Pulmonary artery endothelial cell (primary cell): ENCODE measurements at places on chromosomes 6 and 20. TPM values are rescaled to one million over a fixed set of nuclear protein-coding genes. Genes with fewer than 3 reads are reported as not detected.

GRCh38 chr20:3434232-3434631 lies 26.8 kb upstream of the DNAAF9 start:
- no peak for DNase-seq

DNA sequence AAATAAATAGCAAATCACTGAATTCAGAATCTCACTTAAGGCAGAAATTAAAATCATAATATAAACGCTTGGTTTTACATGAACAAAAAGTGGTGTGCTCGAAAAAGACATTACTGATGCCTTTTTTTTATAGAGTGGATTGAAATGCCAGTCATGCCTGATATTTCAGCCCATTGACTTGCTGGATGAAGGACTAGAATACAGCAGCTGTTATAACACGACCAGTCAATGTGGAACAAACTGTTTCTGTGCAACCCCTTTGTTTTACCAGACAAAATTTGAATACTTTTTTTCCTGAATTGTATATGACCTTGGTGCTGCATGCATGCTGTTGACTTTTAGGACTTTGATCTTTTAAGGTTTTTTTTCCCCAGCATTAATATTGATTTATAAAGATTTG lies 150.0 kb downstream of the QKI start:
- no peak for DNase-seq

- DNase-seq: peak; percentile 83
Measured at GRCh38 chr6:36350681-36351571, 14.2 kb upstream of the BNIP5 start.

DNA sequence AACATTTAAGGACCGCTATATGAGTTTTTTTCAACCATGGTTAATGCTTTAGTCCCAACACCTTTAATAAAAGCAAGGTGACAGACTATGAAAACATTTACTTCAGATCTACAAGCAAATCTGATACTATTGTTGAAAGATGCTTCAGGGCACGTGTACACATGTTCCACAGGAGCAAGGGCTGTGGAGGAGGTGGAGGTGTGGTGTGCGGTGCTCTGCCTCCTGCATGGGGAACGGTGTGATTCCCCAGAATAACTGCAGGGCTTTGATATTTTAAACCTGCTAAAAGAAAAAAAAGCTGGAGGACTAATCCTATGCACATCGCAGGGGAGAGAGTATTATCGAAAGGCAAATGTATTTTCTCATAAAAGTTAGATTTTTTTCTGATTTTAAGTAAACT lies 188.1 kb upstream of the CEP162 start:
- DNase-seq: no peak

- DNase-seq: no peak
Measured at GRCh38 chr20:51206032-51206662, 183.2 kb upstream of the KCNG1 start.

DNA sequence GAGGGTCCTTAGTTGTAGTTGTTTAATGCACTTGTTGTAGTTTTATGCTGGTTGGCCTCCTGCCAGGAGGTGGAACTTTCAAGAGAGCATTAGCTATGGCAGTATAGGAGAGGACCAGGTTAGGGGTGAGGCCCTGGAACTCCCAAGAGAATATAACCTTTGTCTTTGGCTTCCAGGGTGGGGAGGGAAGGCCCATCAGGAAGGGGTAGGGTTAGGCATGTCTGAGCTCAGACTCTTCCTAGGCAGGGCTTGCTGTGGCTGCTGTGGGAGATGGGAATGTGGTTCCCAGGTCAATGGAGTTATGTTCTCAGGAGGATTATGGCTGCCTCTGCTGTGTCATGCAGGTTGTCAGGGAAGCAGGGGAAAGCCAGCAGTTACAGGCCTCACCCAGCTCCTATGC lies 20.0 kb upstream of the GABRR1 start:
- DNase-seq: no peak

DNA sequence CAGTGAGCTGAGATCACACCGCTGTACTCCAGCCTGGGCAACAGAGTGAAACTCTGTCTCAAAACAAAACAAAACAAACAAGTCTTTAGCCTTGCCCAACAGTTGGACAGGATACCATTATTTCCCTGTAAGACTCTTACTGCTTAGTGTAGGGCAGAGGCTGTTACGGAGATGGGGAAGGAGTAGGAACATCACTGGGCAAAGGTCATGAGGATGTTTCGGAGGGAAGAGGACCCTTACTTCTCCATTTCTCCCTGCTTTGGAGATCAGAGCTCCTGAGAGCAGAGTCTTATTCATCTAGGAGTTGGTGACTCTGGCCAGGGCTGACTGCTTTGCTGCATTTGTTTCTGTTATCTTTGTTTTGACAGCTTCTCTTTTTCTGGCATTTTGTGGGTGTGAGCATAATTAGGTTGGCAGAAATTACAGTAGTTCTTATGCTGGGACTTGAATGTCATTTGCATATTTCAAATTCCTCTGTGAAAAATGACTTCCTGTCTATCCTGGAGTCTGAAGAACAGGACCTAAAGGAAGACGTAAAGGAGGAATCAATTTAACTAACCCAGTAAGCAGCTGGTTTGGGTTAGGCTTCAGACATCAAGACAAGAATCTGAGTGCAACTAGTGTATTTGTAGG lies 89.0 kb downstream of the CDS2 start:
- DNase-seq: peak; percentile 48

- DNase-seq: no peak
Measured at GRCh38 chr6:96794980-96795379, 42.3 kb downstream of the GPR63 start.

DNA sequence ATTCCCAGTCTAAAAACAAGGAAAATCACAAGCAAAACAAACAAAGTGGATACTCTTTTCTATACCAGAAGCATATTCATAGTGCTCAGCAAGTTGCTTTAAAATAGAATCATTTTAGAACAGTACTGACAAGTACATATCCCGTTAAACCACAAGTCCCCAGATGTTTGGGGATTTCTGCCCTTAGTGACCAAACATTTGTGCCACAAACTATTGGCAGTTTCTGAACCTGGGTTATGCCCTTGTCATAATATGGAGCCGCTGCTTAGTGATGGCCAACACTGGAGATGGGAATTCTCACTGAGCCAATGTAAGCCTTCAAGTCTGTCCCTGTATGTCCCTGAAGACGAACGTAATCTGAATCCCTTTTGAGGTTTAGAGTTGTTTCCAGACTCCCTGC lies 436.7 kb upstream of the JAG1 start:
- DNase-seq: no peak

- no peak for DNase-seq
Measured at GRCh38 chr6:18707714-18708439, 320.7 kb downstream of the RNF144B start.

GRCh38 chr6:132100388-132100990 lies 149.3 kb upstream of the CCN2 start:
- no peak for DNase-seq

DNA sequence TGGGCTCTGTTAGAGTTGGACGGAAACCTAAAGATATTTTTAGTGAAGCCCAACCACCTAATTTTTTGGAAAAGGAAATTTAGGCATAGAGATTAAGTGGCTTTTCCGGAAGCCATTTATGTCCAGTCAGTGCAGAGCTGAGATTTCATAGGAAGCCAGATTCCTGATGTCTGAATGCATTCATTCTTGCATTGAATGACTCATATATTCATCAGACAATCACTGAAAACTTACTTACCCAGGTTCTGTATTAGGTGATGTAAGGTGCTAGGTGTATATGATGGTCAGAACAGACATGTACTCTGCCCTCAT lies 4.1 kb downstream of the SH3BGRL2 start:
- peak; percentile 20 for DNase-seq

- DNase-seq: no peak
Measured at GRCh38 chr6:470901-471448, 79.4 kb downstream of the IRF4 start.

- DNase-seq: no peak
Measured at GRCh38 chr6:42460883-42461282, 9.2 kb upstream of the TRERF1 start.

DNA sequence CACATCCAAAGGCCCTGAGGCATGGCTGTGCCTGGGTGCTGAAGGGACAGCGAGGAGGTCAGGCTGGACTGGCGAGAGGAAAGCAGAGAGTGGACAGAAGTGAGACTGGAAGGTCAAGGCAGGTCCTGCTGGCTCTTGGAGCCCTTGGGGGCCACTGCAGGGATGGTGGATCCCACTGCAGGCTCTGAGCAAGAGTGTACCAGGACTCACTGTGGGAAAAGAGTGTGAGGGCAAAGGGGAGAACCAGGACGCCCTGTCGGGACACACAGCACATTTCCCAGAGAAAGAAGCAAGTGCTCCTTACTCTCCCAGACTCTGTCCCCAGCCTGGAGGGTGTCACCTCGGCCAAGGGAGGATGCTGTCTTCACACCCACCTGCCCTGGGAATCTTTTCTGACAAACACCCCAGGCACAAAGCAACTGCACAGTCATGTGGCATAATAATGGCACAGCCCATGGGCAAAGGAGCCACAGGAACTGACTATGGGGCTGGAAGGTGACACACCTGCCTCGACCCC lies 172.3 kb upstream of the CST7 start:
- DNase-seq: no peak

DNA sequence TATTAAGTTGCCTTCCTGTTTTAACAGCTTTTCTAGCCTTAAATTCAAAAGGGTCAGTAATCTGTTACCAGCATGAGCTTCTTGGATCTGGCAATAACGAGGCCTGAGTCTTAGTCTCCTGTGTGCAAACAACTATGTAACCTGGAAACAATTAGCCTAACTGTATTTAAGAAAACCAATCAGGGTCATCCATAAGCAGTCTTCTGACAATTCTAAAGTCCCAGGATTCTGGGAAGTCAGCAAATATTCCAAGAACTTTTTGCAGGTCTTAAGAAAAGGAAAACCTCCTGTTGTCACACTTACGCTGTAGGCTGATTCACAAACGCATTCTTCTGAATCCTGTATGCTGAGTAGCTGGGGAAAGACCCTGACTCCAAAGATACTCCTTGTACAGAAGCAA lies 90.4 kb downstream of the COL12A1 start:
- no peak for DNase-seq

DNA sequence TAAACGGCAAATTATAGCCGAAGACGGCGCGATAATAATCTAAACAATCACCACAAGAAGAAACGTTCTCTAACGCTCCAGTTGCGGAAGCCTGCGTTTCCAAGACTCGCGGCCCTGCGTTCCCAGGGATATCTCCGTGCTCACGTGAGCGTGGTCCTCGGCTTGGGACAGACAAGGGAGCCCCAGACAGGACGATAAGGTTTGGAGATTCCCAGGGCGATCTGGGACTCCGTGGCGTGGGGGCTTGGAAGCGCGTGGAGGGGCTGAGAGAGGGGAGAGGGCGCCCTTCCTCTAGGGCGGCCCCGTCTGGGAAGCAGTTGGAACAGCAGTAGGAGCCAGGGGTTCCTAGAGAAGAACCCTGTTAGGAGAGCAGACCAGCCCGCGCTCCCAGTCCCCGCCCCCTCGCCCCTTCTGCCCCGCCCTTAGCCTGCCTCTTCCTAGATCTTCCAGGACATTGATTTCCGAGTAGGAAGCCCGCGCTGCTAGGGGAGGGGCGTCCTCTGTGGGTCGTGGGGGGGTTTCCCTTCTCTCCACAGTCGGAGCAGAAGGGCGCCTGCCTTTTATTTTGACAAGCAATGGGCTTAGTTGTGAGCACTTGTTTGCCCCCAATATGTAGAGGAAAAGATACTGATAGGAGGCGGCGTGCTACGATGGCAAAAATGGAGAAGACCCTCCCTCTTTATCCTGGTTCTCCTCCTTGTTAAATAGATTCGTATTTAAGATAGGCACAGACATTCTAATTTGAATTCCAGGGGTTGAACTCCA lies 10.6 kb downstream of the NRN1 start:
- no peak for DNase-seq

DNA sequence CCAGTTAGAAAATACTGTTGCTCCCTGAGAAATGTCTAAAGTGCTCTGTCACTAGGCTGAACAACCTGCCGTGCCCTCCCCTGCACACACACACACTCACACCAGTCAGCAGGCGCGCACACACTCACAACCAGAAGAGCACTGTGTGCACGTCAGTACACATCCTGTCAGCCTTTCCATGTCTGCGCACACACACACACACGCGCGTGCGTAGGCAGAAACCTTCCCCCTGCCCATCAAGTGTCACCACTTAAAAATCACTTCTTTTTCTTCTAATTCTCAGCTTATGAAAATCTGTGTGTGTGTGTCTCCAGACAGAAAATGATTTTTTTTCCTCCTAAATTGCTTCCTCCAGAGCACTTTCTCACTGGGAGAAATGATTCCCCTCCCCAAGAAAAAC lies 100.3 kb downstream of the EDN3 start:
- no peak for DNase-seq

- no peak for DNase-seq
Measured at GRCh38 chr6:170174124-170174770, 116.6 kb downstream of the DLL1 start.

GRCh38 chr20:22532598-22532997 lies 51.8 kb downstream of the FOXA2 start:
- no peak for DNase-seq

GRCh38 chr6:13194852-13195251 lies 133.5 kb downstream of the TBC1D7 start:
- DNase-seq: peak; percentile 22

DNA sequence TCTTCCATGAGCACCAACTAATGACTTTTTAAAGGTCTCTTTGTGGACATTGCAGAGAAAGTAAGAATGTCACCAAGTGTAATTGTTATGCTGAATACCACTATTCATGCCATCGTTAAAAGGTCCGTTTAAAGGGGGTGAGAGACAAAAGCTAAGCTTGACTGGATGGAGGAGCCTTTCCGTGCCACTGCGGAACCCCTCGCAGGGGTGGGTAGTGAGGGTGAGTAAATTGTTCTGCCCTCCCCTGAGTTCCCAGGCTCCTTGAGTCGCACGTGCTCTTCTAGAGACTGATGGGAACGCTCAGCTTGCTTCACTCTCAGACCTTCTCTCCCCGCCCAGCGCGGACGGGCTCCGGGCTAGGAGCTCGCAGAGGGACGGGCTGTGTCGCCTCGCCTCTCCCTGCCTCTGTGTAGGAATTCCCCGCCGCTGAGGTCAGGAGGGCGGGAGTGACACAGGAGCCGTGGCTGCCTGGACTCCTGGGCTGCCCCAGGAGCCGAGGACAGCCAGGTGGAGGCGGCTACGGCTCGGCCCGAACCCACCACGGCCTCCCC lies 314.8 kb upstream of the QKI start:
- no peak for DNase-seq

DNA sequence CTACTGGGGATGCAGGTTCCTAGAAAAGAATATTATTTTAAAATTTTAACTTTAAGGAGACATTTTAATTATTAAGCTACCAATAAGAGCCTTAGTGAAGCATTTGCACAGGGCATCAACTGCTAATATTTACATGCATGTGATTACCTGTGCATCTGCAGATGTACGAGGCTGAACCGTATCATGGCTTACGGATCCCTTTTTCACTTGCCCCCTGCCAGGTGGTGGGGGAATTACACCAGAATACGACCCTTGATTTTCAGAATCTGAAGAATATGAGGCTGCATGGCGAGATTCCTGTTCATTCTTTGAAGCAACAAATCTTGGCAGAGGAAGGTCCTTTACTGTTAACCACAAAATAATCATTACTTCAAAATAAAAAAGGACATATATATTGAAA lies 42.7 kb downstream of the REPS1 start:
- no peak for DNase-seq

The ZC2HC1B gene
- not detected in 2 replicates for total RNA-seq

The CABLES2 gene
- total RNA-seq: 1.2 and 1.4 TPM in 2 replicates

The DEFB132 gene
- total RNA-seq: not detected in 2 replicates

The ALDH8A1 gene
- total RNA-seq: 0.46 and 1.1 TPM in 2 replicates

The SLC26A8 gene
- total RNA-seq: under 0.01 TPM in 1 of 2 replicates, not detected in the other

The DYNLT2 gene
- total RNA-seq: 0.73 and 0.85 TPM in 2 replicates
